ENCODE measurements at places on chromosomes 4 and X.

DNA sequence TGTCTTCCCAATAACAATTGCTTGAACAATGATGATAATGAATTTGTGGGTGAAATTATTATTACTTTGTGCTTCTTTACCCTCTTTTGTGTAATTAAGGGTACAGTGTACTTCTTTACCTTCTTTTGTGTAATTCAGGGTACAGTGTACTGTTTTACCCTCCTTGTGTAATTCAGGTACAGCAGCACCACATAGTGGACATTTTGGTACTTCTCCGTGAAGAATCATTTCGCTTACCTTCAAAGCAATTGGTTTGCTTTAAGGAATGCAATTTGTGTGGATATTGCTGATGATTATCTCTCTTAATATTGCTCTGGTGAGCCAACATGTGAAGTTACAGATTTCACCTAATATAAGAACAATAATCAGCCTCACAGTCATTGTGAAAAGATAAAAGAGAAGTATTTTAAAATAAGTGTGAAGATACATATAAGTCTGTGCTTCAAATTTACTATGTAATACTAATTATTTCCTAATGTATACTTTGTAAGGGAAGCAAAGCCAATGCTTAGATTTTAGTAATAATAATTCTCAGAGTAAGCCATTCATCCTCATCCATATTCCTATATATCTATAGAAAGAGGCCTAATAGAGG lies 27.2 kb upstream of the SEC24B start:
- DNase-seq = no peak

DNA sequence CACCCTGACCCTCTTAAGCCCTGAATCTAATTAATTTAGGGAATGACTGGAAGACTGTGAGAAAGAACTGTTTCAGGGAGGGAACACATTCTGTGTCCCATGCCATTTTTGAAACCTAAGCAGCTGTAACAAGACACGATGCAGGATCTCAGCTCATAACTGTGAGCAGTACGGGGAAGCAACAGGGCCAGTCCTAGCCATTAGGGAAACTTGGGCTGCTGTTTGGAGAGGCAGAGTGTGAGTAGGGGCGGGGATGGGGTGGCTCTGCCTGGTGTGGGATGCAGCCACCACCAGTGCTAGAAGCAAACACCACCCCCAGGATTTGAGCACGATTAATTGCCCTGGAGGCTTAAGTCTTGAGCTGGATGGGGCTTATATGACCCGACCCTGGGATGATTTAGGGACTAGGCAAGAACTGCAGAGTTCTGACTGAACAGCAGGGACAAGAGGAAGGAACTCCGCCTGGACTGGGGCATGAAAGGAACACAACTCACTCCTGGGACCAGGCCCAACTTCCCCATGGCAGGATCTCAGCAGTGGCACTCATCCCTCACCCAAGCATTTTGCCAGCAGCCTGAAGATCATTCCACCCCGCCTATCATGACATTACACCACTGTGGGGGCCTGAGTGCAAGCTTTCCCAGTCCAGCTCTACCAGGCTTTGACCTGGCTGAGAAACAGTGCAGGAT lies 43.1 kb downstream of the ATRX start:
- DNase-seq = no peak

DNA sequence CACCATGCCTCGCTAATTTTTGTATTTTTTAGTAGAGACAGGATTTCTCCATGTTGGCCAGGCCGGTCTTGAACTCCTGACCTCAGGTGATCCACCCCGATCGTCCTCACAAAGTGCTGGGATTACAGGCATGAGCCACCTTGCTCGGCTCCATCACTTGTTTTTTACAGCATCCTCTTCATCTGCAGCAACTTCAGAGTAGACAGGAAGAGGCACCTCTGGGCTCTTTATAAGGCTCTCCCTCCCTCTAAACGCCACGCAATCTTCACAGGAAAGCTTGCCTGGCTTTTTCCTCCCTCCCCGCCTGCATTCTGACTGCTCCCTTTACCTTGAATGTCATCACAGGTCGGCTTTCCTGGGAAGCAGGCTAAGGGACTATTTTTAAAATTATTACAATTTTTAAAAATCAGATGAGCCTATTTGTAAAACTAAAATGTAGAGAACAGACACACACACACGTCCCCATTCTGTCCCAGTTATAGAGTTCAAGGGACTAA lies 111.5 kb upstream of the LDB2 start:
- DNase-seq = no peak

DNA sequence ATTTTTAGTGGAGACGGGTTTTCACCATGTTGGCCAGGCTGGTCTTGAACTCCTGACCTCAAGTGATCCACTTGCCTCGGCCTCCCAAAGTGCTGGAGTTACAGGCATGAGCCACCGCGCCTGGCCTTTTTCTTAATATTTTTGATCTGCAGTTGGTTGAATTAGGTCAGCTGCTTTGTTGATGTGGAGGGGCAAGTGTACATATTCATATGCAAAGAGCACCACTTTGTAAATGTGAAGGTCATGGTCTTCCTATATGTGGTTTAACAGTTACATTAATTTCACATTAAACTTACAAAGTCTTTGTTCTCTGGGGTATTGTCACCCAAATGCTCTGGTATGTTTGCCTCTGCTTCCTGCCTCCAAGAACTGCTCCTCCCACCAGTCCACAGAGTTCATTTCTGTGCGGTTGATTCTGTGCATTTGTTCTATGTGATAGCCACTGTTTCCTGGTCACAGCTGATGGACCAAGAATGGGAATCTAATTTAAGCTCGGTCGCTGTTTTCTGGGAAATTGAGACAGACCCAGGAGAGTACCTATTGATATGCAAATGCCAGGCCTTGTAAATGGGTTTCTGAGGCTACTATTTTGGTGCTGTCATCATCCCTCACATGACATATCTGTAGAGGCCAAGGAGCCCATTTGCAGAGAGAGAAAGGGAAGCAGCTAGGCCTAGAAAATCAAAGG lies 26.9 kb upstream of the HPSE start:
- DNase-seq = no peak

- no peak for DNase-seq
These were observed 1178.9 kb upstream of the DIAPH2 start for GRCh38 chrX:95505721-95506120.

GRCh38 chrX:39757971-39758370 lies 339.8 kb downstream of the BCOR start:
- DNase-seq = no peak

- DNase-seq = no peak
These were observed 379.6 kb downstream of the IL15 start for GRCh38 chr4:142016031-142016430.

DNA sequence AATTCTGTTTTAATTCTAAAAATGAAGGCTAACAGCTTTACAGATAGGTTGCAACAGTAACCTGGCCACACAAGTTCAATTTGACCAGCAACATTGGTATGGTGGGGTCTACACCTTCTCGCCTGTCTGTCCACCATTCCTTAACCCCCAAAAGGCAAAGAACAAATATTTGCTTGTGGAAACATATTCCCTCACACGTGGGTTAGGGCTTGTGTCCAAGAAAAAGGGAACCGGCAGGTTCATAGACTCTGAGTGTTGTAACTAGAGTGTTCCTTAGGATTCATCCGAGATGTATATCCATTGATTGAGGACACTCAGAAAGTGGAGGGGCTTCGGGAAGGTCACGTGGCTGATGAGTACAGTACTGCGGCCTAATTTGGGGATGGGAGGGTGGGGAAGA lies 54.1 kb downstream of the C4orf51 start:
- DNase-seq = no peak

Data from activated CD8-positive, alpha-beta memory T cell treated with anti-CD3 and anti-CD28 coated beads for 1 hour (primary cell).